Stimulated activated CD4-positive, alpha-beta T cell treated with anti-CD3 and anti-CD28 coated beads, Interleukin-12 subunit alpha, Interleukin-12 subunit beta, amount 100 ng/mL, for 4 hours (primary cell): ENCODE measurements at places on chromosomes 6 and 20.

DNA sequence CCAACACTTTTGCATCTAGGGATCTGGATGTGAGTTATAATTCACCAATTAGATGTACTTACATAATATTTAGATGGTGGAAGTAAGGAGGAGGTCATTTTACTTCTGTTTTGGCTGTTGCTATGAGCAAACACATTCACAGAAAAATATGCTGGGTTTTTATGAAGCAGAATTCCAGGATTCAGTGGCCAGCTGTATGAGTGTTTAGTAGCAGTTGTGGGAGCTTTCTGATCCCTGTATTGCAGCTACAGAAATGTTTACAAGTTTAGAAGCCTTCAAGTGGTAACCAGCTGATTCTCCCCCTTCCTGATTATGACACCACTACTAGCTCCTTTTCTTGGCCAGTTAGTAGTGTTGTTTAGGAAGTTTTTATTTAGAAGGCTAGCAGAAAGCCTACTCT lies 177.0 kb downstream of the TENT5A start:
- no peak for DNase-seq

GRCh38 chr6:118353564-118353963 lies 194.5 kb upstream of the PLN start:
- DNase-seq = no peak

DNA sequence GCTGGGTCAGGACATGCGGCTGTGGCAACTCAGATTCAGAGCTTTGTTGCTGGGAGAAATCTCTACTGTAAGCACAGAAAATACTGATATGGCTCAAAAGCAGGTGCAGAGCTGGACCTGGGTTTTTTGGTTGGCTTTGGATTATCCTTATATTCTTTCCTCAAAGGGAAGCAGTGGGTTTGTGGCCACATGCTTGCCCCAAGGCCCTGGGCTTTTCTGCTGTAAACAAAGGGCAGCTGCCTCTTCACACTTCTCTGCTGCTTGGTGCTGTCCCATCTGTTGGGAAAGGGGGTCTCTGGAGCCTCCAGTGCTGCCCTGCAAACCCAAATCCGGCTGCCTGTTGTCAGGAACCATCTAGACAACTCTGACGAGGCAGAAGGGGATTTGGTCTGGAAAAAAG lies 52.4 kb downstream of the ANKRD6 start:
- no peak for DNase-seq

DNA sequence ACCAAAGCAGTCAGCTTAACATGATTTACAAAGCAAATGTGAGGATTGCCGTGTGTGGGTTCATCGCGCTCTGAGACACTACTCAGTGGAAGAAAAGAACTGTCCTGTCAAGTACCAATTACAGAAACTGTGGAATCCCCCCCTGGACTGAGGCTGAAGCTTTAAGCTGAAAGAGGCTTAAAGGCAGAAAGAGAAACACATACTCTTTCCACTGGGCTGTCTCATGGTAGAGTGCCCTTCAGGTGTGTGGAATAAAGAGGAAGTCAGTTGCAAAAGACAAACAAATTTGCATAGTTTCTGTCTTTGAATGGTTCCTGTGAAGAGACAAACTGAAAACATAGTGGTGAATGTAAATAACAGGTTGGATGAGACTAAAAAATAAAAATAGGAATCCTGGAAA lies 560.4 kb upstream of the SYNCRIP start:
- DNase-seq = no peak

DNA sequence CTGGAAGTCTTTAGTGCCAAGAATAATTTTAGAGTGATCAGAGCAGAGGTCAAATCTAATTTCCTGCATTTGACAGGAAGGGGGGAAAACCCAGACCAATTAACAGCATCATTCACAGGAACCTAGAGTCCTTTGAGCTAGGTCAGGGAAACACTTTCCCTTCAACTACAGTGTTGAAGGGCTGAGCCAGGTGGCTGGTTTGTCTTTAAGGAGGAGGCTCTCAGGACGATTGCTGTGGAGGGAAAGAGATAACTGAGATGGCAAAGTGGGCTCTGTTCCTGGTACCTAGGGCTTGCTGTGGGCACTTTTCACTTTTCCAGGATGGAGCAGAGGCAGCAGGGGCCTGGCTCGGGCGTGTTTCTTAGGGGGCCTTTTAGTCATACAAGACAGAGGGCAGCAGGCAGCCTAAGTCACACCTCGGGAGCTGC lies 111.9 kb downstream of the SCML4 start:
- DNase-seq = no peak

GRCh38 chr20:47191956-47192355 lies 164.5 kb downstream of the ZMYND8 start:
- no peak for DNase-seq

- DNase-seq = no peak
Measured at GRCh38 chr6:35993150-35993549, 31.3 kb downstream of the SLC26A8 start.

DNA sequence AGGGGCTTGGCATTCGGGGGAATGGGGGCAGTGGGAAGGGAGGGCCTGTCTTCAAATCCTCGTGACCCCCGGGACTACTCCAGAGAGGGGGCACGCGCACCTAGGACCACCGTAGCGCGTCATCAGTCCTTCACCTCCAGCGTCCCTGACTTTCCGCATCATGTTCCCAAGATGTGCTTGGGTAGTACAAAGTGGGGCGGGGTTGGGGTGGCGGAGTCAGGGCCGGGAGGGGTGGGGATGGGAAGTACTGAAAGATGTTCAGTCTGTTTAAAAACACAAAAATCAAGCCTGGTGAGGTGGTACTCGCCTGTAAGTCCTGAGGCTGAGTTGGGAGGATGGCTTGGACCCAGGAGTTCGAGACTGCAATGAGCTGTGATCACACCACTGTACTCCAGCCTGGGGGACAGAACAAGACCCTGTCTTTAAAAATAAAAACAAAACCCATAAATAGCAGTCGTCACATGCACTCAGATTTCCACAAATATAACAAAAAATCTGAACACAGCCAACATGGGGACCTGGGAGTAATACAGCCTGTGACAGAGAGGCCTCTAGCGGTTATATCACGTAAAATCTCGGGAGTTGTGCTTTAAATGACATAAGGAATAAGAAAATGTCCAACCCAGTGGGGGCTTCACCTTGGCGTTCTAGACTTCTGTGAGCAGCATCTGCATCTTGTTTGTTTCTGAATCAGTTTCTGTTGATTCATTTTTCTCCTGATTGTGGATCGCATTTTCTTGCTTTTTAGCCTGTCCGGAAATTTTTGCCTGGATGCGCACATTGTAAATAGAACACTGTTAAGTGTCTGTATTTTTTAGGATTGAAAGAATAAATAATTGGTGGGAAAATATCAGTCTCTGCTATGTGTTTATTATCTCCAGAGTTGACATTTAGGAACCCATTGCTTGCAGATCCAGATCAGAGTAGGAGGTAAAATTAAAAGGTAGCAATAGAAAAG lies 698 bp upstream of the LRP11 start:
- DNase-seq = no peak

- DNase-seq = no peak
Measured at GRCh38 chr6:3773678-3774298, 22.3 kb upstream of the PXDC1 start.
